IMR-90 (cell line): ENCODE measurements at places on chromosomes 11 and 22. TPM values are rescaled to one million over a fixed set of nuclear protein-coding genes. Genes with fewer than 3 reads are reported as not detected.

DNA sequence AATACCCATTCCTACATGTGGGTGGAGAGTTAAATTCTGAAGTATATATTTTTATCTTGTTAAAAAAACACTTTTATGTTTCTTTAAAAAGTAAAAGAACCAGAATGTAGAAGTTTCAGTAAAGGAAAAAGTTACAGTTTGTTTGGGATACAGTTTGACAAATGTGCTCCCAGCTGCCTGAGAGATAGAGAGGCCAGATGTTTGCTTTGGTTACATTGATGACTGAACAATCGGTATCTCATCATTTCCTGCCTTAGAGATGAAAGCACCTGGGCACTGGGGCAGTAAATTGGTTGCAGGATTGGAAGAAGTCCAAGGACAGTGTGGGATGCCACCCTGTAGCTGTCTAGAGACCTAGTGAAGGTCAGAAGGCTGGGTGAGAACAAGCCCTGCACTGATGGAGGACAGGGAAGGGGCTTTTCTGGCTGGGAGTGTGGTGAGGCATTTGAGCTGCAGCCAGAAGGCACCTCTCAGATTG lies 16.6 kb downstream of the MED15 start:
- no peaks in the 10 kb centered on the region for H3K27me3 ChIP-seq
- peaks cover 28% of the 10 kb centered on the region for H3K36me3 ChIP-seq
- H3K4me3 ChIP-seq, result no peak overlapping the region

GRCh38 chr11:34239465-34240149 lies 118.2 kb downstream of the ABTB2 start:
- no peak overlapping the region for H3K4me3 ChIP-seq
- H3K27ac ChIP-seq, result no peak overlapping the region
- H3K27me3 ChIP-seq, result no peaks in the 10 kb centered on the region; the same call in 1 of the 2 replicates
- no peak for DNase-seq
- H3K36me3 ChIP-seq, result no peaks in the 10 kb centered on the region

DNA sequence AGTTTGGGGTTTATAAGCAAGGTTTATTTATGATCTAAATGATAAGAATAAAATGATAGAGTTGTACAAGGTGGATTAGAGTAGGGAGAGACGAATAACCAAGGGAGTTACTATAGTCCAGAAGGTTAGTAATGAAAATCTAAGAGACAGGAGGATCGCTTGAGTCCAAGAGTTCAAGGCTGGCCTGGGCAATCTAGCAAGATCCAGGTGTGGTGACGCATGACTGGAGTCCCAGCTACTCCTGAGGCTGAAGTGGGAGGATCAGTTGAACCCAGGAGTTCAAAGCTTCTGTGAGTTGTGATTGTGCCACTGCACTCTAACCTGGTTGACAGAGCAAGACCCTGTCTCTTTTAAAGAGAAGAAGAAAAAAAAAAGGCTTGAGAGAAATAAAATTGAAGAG lies 12.3 kb downstream of the HMGXB4 start:
- no peaks in the 10 kb centered on the region for H3K27me3 ChIP-seq
- peaks cover 38% of the 10 kb centered on the region for H3K36me3 ChIP-seq
- H3K4me1 ChIP-seq, result no peaks in the 10 kb centered on the region; the same call in 1 of the 2 replicates
- no peak overlapping the region for H3K27ac ChIP-seq

- H3K4me1 ChIP-seq, result peaks cover 9% of the 10 kb centered on the region
- no peak overlapping the region for H3K4me3 ChIP-seq
Measured at GRCh38 chr22:35631597-35631996, 14.5 kb upstream of the MB start.

The P4HA3 gene
- total RNA-seq, result 2.8 and 2.9 TPM in 2 replicates

GRCh38 chr22:50376085-50376651 lies 33.0 kb downstream of the PPP6R2 start:
- H3K27me3 ChIP-seq, result no peaks in the 10 kb centered on the region
- H3K36me3 ChIP-seq, result peaks cover 46% of the 10 kb centered on the region
- no peak overlapping the region for H3K27ac ChIP-seq
- no peak overlapping the region for H3K4me3 ChIP-seq

DNA sequence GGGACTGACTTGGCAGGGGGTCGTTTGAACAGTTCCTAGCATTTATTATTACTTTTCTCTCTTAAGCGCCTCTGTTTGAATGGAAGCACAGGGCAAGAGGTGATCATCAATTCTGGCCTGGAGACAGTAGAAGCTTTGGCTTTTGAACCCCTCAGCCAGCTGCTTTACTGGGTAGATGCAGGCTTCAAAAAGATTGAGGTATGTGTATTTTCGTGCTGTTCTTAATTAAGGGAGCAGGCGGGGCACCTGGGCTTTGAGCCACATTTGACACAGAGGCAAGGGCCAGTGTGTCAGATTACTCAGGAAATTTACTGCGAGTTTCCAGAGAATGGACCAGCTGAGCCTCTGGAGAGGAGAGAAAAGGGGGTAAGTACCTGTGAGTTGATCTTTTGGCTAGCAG lies 102.4 kb upstream of the SORL1-AS1 start:
- H3K27me3 ChIP-seq, result no peaks in the 10 kb centered on the region; the same call in none of the 2 replicates
- no peak for DNase-seq
- H3K27ac ChIP-seq, result no peak overlapping the region
- H3K4me3 ChIP-seq, result no peak overlapping the region
- no peaks in the 10 kb centered on the region for H3K36me3 ChIP-seq

The BDNF gene
- 152 and 174 TPM in 2 replicates for total RNA-seq

- H3K27ac ChIP-seq, result peak overlapping the region; percentile 21; the same call in 1 of the 2 replicates
- peaks cover 7% of the 10 kb centered on the region for H3K4me1 ChIP-seq
- no peak overlapping the region for H3K4me3 ChIP-seq
- H3K27me3 ChIP-seq, result no peaks in the 10 kb centered on the region
- DNase-seq, result peak; percentile 71
- no peaks in the 10 kb centered on the region for H3K36me3 ChIP-seq
Measured at GRCh38 chr11:12587333-12587991, 86.8 kb upstream of the TEAD1 start.

The ENTHD1 gene
- not detected in 2 replicates for total RNA-seq

- H3K27ac ChIP-seq, result peak overlapping the region; percentile 58
- no peaks in the 10 kb centered on the region for H3K36me3 ChIP-seq
- peak overlapping the region; percentile 79 for H3K4me3 ChIP-seq
- H3K4me1 ChIP-seq, result peaks cover 2% of the 10 kb centered on the region; the same call in 1 of the 2 replicates
Measured at GRCh38 chr11:32893343-32894148, 935 bp downstream of the QSER1 start.

The KCNK4 gene
- not detected in 2 replicates for total RNA-seq

DNA sequence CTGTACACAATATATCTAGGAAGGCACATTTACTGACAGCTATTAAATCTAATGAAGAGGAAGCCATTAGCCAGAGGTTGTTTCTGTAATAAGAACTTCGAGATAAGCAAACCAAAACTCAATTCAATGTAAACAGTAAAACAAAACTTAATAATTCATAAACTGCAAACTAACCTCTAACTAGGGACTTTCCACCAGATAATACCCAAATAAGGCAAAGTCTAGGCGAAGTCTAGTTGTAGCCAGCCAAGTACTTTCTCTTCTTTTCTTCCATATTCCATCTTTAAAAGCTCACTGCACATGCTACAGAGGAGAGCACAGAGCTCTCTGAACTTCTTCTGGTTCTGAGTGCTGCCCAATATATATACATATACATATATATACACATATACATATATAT lies 229.9 kb upstream of the ANO5 start:
- H3K4me3 ChIP-seq, result no peak overlapping the region
- no peak for DNase-seq
- H3K36me3 ChIP-seq, result no peaks in the 10 kb centered on the region
- H3K27ac ChIP-seq, result no peak overlapping the region
- H3K4me1 ChIP-seq, result no peaks in the 10 kb centered on the region
- no peaks in the 10 kb centered on the region for H3K27me3 ChIP-seq

DNA sequence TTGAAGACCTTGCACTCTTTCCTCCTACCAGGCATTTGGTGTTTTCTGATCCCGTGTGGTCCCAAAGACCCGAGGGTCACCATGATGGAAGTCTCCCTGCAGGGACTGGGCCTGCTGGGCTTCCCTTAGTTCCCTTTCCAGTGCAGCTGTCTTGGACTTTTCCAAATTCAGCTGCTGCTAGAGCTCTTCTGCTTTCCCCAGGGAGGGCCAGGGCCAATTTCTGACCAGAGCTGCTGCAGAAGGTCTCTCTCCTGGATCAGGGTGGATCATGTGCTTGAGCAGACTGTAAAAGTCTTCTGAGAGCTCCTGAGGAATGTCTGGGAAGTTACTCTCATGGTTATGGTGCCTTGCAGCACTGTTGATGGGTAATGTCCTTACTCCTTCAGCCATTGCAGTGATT lies 23.2 kb downstream of the LDLRAD3 start:
- DNase-seq, result no peak
- no peaks in the 10 kb centered on the region for H3K36me3 ChIP-seq
- H3K4me3 ChIP-seq, result no peak overlapping the region
- no peak overlapping the region for H3K27ac ChIP-seq

GRCh38 chr22:50056214-50056972 lies 1.7 kb downstream of the TTLL8 start:
- H3K27ac ChIP-seq, result no peak overlapping the region
- H3K36me3 ChIP-seq, result no peaks in the 10 kb centered on the region
- peaks cover 6% of the 10 kb centered on the region; the same call in 1 of the 2 replicates for H3K4me1 ChIP-seq
- H3K27me3 ChIP-seq, result peaks cover 38% of the 10 kb centered on the region

The CALCA gene
- not detected in 2 replicates for total RNA-seq

DNA sequence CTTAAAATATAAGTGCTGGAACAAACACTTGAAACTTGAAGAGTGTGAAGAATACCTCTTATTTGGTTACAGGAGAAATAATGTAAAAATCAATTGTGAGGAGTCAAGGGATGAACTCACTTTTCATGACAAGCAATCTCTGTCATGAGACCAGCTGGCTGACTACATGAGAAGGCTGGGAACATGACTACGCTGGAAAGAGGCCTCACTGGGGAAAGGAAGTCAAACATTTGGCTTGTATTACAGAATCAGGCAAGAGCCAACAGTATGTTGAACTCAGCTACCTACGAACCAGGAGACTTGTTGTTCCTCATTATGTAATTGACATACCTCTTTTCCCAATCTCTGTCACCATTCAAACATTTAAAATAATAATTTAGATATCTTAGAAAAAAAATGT lies 14.4 kb downstream of the DCDC1 start:
- no peak overlapping the region for H3K27ac ChIP-seq
- no peaks in the 10 kb centered on the region for H3K27me3 ChIP-seq
- H3K36me3 ChIP-seq, result no peaks in the 10 kb centered on the region

The ASRGL1 gene
- total RNA-seq, result 0.28 TPM in 1 of 2 replicates, not detected in the other

- DNase-seq, result no peak
- H3K27ac ChIP-seq, result no peak overlapping the region
- no peaks in the 10 kb centered on the region for H3K36me3 ChIP-seq
- no peak overlapping the region for H3K4me3 ChIP-seq
Measured at GRCh38 chr11:92803391-92803790, 166.1 kb upstream of the MTNR1B start.

The TMEM9B gene
- 25.6 and 40.0 TPM in 2 replicates for total RNA-seq

DNA sequence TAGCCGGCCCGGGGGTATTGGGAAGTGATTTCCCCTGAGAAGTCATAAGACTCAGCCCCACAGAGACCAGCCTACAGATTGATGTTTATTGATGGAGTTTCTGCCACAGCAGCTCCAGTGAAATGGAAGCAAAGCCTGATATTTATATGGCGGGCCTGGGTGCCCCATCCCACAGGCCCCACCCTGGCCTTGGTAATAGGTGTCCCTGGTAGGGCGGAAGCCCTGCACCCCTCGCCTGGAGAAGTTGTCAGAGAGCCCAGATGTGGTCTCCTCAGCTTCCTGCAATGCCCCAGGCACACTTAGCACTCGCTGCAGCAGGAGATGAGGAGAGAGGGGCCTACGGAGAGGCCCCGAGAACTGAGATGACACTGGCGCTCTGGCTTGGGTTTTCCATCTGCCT lies 107.4 kb downstream of the MORC2 start:
- no peak overlapping the region for H3K27ac ChIP-seq
- no peak for DNase-seq
- H3K4me3 ChIP-seq, result no peak overlapping the region
- H3K4me1 ChIP-seq, result no peaks in the 10 kb centered on the region
- no peaks in the 10 kb centered on the region for H3K36me3 ChIP-seq

DNA sequence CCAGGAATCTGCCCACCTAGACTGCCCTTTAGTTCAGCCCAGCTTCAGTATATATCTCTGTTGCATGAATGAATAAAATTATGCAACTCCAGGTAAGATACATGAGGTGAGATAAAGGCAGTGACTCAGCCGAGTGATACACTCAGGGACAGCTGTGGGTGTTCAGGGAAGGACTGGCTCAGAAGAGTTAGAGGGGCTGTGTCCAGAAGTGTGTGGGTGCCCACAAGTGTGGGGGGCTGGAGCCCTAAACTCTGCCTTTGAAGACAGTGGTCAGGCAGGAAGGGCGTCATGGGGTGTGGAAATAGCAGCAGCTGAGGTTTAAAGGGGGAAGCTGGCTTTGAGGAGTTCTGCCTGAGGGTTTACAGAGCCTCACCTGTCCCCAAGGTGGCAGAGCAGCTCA lies 8.3 kb downstream of the FTH1 start:
- no peak for DNase-seq
- no peak overlapping the region for H3K27ac ChIP-seq
- no peak overlapping the region for H3K4me3 ChIP-seq
- H3K27me3 ChIP-seq, result no peaks in the 10 kb centered on the region
- H3K36me3 ChIP-seq, result peaks cover 33% of the 10 kb centered on the region
- H3K4me1 ChIP-seq, result peaks cover 16% of the 10 kb centered on the region

The C11orf97 gene
- total RNA-seq, result not detected in 2 replicates

DNA sequence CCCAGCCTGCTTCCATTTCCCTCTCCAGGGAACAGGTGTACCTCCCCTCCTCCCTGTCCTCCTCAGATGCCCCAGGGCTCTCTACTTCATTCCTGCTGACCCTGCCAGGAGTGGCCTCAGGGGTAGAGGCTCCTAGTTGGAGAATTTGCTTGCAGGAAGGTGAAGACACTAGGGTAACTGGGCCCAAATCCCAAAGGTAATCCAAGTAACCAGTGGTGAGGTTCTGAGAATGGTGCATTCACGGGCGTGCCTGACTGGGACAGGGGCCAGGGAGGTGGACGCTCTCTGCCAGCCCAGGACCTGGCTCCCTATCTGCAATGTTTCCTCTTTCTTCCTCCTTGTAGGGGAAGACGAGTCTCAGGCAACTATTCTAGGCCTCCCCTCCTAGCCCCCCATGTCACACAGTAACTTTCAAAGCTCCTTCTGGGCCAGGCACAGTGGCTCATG lies 2.9 kb downstream of the SLC35C1 start:
- DNase-seq, result no peak
- H3K36me3 ChIP-seq, result peaks cover 38% of the 10 kb centered on the region
- no peaks in the 10 kb centered on the region for H3K27me3 ChIP-seq
- H3K4me3 ChIP-seq, result no peak overlapping the region

GRCh38 chr11:8232849-8233606 lies 30.6 kb downstream of the LMO1 start:
- H3K36me3 ChIP-seq, result no peaks in the 10 kb centered on the region
- no peak overlapping the region for H3K27ac ChIP-seq
- H3K4me3 ChIP-seq, result no peak overlapping the region
- H3K27me3 ChIP-seq, result peaks cover 15% of the 10 kb centered on the region
- no peaks in the 10 kb centered on the region; the same call in 1 of the 2 replicates for H3K4me1 ChIP-seq

GRCh38 chr22:25816522-25817059 lies 74.6 kb downstream of the MYO18B start:
- no peak overlapping the region for H3K4me3 ChIP-seq
- no peaks in the 10 kb centered on the region for H3K4me1 ChIP-seq
- no peak for DNase-seq
- H3K36me3 ChIP-seq, result no peaks in the 10 kb centered on the region
- no peaks in the 10 kb centered on the region for H3K27me3 ChIP-seq

GRCh38 chr22:19634226-19634975 lies 79.9 kb upstream of the SEPTIN5 start:
- peaks cover 24% of the 10 kb centered on the region for H3K27me3 ChIP-seq
- no peaks in the 10 kb centered on the region for H3K36me3 ChIP-seq
- no peak overlapping the region for H3K4me3 ChIP-seq
- DNase-seq, result no peak

- H3K36me3 ChIP-seq, result no peaks in the 10 kb centered on the region
- H3K4me1 ChIP-seq, result peaks cover 7% of the 10 kb centered on the region
- no peaks in the 10 kb centered on the region for H3K27me3 ChIP-seq
- no peak overlapping the region for H3K4me3 ChIP-seq
- peak overlapping the region; percentile 100 for H3K27ac ChIP-seq
- peak; percentile 61 for DNase-seq
Measured at GRCh38 chr11:23947883-23948282, 549.0 kb upstream of the LUZP2 start.

The AIFM3 gene
- under 0.01 and 0.18 TPM in 2 replicates for total RNA-seq
